ENCODE measurements at places on chromosomes 12 and 14.

DNA sequence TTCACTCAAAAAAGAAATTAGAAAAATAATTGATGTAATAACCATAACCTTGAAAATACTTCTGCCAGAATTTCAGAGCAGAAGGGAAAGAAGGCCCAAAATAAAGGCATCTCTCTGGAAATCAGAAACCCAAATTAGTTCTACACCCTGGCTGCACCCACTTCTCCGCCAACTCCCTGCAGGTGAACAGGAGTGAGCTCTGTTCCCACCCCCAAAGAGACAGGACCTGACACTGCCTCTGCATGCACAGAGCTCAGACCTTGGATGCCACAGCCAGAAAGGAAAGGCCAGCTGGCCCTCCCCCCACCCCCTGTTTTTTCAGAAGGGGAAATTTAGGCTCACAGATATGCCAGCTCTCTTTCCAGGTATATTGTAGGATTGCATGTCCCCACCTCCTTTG lies 228.2 kb downstream of the BCL11B start:
- DNase-seq = no peak

- DNase-seq = no peak
Measured at GRCh38 chr14:66284346-66284745, 201.8 kb upstream of the CCDC196 start.

DNA sequence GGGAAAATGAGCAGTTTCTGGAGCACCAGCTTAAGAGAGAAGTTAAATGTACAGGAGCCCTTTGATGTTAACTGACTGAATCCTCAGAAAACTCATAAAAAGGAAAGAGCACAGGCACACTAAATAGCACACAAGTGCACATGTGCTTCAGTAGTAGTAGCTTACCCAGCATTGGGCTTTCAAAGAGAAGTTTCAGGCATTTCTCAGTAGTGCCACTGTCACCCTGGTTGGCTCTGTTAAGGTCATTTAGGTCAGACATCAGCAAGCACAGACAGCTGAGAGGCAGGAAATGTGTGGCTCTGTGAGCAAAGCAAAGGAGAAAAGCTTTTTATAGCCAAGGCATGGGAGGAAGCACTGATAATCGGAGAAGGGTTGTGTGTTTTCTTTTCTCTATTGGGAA lies 96.3 kb upstream of the HIF1A start:
- no peak for DNase-seq

DNA sequence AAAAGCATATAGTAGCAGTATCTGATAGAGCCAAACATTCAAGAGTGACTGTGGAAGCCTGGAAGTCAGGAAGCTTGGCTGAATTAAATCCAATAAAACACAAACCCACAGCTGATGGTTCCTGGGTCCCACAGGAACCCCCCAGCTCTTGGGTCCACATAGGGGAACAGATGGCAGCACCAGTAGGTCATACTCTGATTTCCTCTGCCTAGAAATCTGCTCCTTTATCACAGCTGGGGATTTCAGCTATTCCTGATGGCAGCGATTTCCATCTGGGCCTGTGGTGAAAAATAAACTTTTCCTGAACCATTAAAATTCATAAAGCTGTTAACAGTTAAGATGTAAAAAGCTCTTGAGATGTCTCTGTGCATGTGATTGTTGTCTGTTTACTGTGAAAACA lies 202.0 kb upstream of the FRMD6 start:
- DNase-seq = no peak

DNA sequence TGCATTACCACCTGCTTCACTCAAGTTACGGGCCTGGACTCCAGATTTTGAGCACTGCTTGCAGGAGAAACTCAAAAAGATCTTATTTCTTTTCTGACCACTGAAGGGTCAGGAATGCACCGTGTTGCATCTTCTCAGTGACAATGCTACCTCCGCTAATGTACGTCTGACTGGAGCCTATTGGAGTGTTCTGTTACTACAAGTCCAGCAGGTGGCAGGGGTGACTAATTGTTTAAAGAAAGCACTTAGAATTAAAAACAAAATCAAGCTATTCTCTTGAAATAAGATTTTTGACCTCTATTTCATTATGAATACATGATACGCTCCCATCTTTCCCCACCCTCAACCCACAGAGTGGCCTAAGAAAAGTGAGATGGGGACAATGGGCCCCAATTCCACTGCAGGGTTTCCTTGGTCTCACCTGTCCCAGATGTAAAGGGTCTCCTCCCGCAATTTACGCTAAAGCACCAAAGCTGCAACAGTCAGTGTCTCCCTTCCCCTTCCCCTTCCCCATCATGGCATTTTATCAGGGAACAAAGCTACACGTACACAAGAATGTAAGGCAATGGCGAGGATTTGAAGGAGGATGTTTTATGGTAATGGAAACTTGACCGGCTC lies 2.2 kb downstream of the TBPL2 start:
- DNase-seq = no peak

Data from CD8-positive, alpha-beta T cell (primary cell).